LHCN-M2 (cell line): ENCODE measurements at places on chromosomes 4 and X. TPM values are rescaled to one million over a fixed set of nuclear protein-coding genes. Genes with fewer than 3 reads are reported as not detected.

Gene TBC1D9
- 20.3 and 22.9 TPM in 2 replicates for total RNA-seq

Gene RTL9
- total RNA-seq, result 0.11 and 0.13 TPM in 2 replicates

Gene SERTM2
- not detected in 2 replicates for total RNA-seq

Gene UGT2B17
- total RNA-seq, result not detected in 2 replicates

Gene PARM1
- total RNA-seq, result 1.2 and 2.0 TPM in 2 replicates

Gene CYSLTR1
- 0.06 TPM in 2 replicates for total RNA-seq

Gene AWAT2
- total RNA-seq, result 0.13 TPM in 1 of 2 replicates, not detected in the other
